Kidney glomerular epithelial cell (primary cell): ENCODE measurements at places on chromosomes 11 and 22.

DNA sequence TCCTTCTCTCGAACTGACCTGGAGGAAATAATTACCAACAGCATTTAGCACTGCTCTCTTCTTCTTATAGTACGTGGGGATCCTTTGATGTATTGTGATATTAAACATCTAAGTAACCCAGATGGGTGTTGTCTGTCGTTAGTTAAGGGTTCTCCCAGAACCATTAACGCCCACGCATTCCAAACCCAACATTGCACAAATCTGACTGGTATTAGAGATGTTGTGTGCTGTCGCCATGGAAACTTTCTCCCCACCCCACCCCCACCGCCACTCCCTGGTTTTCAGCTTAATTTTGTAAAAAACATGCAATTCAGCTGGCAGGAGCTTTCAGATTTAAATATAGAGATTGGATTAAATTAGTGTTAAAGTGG is 1495.2 kb downstream of the TBC1D22A start:
- no peak for DNase-seq

GRCh38 chr11:44811841-44812448 is 85.2 kb downstream of the TSPAN18 start:
- DNase-seq: no peak

DNA sequence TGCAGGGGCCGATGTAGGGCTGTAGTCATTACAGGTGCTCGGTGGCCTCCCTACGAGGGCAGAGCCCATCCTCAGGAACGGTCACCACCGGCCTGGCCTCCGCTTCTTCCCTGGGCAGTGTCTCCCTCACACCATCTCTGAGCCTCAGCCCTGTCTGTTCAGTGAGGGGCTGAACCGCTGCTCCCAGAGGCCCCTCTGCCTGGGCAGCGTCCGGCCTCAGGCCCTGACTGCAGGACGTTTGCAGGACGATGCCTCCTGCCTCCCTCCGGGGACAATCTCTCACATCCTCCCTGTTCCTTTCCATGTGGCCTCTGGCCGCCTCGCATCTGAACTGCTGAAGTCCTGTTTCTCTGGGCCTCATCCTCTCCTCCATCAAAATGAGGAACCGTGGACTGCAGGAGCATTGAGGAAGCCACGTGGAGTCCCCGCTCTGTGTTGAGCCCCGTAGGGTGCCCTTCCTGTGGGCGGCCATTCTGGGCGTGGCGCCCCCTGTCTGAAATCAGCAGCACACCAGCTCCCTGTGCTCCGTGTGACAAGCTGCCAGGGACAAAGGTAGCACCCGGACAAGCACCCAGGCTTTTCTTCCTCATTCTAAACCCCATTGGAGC is 933.5 kb downstream of the BRD1 start:
- no peak for DNase-seq

DNA sequence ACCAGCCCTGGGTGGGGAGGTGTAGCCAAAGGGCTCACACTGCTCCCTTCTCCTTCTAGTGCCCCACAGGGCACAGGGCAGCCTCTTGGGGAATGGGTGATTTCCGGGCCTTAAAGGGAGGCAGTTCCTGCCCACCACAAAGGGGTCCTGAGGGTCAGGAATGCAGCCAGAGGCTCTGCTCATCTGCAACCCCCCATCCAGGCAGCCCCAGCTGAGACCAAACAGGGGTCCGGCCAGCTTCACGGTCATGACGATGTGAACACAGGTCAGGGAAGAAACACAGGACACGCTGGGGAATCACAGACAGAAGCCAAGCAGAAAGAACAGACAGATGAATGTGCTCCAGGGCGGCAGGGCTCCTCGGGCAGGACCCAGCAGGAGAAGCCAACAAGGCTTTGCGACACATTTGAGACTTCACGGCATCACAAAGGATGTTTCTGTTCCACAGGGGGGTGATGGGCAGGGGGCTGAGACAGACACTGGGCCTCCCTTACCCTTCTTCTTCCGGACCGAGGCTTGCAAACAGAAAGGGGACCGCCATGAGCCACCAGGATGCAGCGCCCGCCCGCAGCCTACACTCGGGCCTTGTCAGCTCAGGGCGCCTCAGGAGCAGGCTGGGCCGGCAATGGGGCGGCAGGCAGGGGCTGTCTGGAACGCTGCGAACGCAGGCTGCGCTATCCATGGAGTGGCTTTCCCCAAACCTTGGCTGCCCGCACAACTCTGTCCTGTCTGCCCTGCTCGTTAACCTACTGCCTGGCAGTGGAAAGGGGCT is 101.9 kb downstream of the CTTN start:
- DNase-seq: no peak

GRCh38 chr11:107257710-107258109 is 199.9 kb downstream of the CWF19L2 start:
- DNase-seq: no peak

DNA sequence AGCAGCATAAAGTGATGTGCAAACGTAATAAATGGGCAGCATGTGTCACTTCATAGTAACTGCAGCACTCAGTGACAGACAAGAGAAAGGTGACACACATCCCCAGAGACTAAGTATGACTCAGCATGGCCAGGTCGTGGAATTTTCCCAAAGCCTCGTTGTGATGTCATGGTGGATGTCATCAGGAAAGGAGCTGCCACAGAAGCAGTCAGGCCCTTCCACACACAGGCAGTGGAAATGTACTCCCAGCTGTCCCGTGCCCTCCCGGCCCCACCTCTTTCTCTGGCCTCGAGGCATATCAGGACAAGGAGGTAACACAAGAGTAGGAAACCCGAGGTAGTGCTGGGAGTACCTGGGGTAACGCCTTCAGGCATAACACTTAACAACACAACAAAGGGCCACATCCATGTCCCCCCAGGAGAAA is 8.1 kb downstream of the PC start:
- peak; percentile 66 for DNase-seq

DNA sequence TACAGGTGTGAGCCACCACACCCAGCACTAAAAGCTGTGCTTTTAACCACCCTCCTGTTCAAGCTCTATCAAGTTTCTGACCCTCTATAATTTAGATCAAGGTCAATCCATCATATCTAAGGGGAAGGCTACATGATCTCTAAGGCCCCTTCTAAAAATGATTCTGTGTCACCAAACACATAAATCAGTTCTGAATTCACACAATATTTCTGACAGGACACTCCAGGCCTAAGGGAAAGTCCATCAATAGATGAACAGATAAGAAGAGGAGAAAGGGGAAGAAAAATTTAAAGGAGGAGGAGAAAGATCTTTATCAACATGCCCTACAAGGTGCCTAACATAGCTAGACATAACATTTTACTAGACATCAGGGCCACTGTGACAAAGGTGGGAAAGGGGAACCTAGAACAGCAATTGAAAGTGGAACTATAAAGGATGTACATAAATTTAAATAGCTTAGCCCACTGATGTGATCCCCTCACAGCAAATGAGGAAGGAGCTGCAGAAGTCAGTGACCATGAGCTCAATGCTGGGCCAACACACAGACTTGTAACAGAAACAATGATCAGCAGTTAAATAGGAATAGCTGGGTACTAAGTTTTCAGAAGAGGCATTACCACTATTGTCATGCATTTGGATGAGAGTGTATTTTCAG is 4.7 kb downstream of the PRCP start:
- no peak for DNase-seq

DNA sequence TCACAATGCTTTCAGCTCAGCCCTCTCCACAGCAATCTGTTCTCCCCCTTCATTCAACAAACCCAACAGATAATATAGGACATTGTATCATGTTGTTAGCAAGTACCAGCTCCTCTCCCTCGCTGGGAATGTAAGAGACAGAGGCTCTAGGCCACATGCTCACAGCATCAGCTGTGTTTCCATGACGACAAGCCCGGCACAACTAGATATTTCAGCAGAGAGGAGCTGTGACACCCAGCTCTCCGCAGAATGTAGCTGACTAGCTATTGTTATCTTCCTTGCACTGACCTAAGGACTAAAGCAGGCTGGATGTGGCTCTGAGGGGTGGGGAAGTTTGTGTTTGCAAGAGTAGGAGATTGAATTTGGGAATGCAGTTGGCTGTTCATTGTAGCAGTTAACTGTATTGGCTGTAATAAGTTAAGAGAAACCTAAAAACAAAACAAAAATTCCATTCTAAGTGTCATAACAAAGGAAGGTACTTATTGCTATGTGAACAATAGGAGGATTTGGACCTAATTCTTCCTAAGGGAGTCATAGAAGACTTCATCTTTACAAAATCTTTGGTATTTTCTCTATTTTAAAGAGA is 28.0 kb upstream of the RRAS2 start:
- DNase-seq: peak; percentile 21

DNA sequence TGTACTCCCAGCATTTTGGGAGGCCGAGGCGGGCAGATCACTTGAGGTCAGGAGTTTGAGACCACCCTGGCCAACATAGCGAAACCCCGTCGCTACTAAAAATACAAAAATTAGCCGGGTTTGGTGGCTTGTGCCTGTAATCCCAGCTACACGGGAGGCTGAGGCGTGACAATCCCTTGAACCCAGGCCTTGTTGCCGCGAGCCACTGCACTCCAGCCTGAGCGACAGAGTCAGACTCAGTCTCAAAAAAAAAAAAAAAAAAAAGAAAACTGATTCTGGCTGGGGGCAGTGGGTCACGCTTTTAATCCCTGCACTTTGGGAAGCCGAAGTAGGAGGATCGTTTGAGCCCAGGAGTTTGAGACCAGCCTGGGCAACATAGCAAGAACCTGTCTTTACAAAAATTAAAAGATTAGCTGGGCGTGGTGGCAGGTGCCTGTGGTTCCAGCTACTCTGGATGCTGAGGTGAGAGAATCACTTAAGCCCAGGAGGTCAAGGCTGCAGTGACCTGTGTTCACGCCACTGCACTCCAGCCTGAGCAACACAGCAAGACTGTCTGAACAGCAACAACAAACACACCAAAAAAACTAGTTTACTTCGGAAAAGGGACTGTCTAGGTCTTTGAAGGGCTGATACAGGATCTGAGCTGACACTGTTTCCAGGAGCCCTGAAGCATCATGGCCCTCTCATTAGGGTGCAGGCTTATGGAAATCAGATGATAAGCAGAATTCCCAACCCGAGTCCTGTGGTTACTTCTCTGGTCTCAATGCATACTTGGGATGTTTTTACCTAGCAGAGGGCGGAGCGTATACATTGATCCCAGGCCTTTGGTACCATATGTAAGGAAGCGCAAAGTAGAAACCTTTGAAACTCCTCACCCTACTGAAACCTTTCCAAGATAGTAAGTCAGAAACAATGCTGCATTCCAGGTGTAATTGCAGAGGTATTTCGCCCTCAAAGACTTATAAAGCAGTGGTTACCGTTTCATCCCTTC is 1.8 kb upstream of the CHKB start:
- DNase-seq: no peak

- no peak for DNase-seq
Observed at GRCh38 chr11:109680127-109680526, 258.1 kb downstream of the C11orf87 start.

DNA sequence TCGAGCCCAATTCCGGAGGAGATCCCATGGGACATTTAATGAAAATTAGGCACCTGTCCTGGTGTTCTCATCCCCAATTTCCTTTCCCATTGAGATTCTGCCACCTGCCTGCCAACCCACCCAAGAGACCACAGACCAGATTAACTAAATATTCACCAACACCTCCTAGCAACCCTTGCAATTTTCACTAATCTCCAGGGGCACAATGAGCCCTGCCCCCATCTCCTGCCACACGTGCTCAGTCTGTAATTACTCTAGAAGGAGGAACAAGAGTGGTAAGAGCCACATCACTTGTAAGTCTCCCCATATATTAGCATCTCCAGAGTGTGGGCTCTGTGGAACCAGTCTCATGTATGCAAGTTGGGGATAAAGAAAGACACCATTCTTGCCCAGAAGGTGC is 38.0 kb downstream of the IL18BP start:
- no peak for DNase-seq

DNA sequence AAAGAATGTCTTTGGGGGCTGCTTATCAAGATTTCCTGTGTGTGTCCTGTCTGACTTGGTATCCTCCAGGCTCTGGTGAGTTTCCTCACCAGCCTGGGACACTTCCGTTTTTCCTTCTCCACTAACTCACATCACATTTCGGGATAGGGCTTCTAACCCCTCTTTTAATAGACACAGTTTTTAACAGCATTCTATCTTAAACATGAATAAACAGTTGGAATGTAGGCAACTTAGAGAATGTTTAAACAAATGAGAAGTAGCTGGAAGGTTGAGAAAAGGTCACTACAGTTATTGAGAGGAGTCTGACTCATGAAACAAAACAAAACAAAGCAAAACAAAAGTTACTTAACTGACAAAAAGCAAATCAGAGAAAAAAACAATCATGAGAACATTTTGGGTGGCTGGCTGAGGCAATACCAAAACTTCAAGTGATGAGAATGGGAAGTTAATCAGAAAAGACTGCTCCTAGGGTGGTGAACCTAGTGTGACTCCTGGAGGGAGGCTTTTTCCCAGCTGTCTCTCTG is 64.7 kb upstream of the CTSC start:
- DNase-seq: peak; percentile 98

GRCh38 chr22:19168088-19168890 is 10.2 kb downstream of the SLC25A1 start:
- no peak for DNase-seq

GRCh38 chr22:42270176-42270509 is 310 bp downstream of the TCF20 start:
- DNase-seq: no peak

GRCh38 chr11:76747153-76747914 is 35.8 kb upstream of the TSKU start:
- no peak for DNase-seq

DNA sequence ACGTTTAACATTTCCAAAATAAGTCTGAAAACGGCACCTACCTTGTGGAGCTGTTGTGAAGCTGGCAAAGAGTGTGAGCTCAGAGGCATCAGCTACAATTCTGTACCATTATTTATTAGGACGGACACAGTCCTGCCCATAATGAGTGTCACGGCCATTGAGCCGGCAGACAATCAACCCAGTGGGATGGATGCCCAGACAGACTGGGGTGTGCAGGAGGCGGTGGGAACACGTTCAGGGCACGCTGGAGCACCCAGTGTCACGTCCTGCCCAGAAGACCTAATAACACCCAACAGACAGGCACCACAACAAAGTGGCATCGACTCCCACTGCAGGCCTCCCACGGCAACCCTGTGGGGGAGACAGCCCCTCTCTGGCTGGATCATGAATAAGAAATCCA is 34.5 kb downstream of the TPST2 start:
- DNase-seq: no peak
